Chondrocyte (in vitro differentiated cells): ENCODE measurements at places on chromosomes 3 and 15. TPM values are rescaled to one million over a fixed set of nuclear protein-coding genes. Genes with fewer than 3 reads are reported as not detected.
A peak's percentile ranks its signal among the peaks of the same experiment; 100 is the strongest.

The APBA2 gene
- 26.4 to 30.4 TPM (median 28.7 TPM) in 3 replicates for total RNA-seq

The LMAN1L gene
- total RNA-seq, result 0.82 TPM in 1 of 3 replicates, not detected in the others

The LTF gene
- total RNA-seq, result not detected in 3 replicates

The SLC15A2 gene
- total RNA-seq, result 0.92 to 4.1 TPM (median 1.4 TPM) in 3 replicates

The WWTR1 gene
- 107 to 121 TPM (median 111 TPM) in 3 replicates for total RNA-seq

The VILL gene
- 1.7 to 2.6 TPM (median 1.7 TPM) in 3 replicates for total RNA-seq

DNA sequence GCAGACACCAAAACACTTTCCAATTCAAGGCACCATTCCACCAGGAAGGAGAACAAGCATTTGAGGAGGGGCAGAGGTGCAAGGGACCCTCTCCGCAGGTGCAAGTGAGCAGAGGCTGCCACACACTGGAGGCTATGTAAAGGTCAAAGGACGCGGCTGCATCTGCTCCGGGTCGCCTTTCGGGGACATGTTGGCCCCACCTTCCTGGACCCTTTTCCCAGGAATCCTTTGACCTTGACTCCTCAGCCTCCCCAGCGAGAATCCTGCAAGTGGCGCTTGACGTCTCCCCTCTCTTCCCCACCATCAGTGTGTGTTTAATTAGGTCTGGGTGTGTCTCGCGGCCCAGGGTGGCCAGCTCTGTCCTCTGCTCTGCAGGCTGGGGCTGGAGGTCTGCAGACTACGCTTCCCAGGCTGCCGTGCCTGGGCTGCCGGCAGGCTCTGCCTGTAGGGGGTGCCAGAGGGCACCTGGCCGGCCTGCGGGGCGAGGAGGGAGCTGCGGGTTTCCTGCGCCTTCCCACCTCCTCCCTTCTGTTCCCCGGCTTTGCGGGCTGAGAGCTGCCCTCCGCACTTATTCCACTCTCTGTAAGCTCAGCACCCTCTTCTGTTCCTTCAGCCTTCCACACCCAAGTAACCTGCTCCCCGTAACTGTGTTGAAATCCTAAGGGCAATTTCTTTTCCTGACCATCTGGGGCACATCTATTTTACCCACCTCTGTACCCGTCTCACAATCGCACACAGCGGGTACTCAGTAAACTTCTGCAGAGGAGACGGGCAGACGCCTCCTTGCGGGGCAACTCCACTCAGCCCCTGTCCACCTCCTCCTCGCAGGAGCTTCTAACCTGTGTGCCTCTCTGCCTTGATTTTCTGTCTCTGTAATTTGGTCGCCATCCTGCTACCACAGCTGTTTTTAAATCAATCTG is 129.8 kb downstream of the NSMCE3 start:
- H3K27ac ChIP-seq, result no peak overlapping the region
- no peaks in the 10 kb centered on the region for H3K36me3 ChIP-seq
- H3K4me3 ChIP-seq, result no peak overlapping the region

DNA sequence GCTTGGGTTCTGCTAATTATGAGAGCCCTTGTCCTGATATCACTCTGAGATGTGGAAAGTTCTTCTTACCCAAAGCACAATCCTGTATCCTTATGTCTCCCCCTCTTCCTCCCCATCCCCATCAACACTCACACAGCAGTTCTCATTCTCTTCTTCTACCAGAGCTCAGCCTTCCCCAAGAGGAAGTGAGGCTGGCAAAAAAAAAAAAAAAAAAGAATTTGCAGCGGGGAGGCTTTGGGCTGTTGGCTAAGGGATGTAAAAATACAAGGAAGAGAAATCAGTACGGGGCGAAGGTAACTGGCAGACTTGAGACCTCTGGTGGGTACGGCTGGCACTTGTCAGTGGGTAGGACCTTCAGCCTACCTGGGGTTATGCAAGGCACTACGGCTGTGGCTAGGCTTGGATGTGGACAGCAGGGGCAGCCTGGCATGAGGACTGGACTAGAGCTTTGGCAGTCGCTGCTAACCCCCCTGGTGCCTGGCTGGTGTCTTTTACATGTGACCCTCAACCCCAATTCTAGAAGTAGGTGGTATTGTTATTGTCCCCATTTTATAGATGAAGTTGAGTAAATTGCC is 5.4 kb downstream of the VIPR1 start:
- H3K27me3 ChIP-seq, result peaks cover 23% of the 10 kb centered on the region
- no peaks in the 10 kb centered on the region for H3K36me3 ChIP-seq
- DNase-seq, result peak; percentile 50
- no peak overlapping the region for H3K27ac ChIP-seq

GRCh38 chr3:34381243-34381642 is 582.8 kb downstream of the PDCD6IP start:
- DNase-seq, result no peak
- H3K4me1 ChIP-seq, result no peaks in the 10 kb centered on the region
- peaks cover 8% of the 10 kb centered on the region for H3K27me3 ChIP-seq
- H3K4me3 ChIP-seq, result no peak overlapping the region
- H3K36me3 ChIP-seq, result no peaks in the 10 kb centered on the region

DNA sequence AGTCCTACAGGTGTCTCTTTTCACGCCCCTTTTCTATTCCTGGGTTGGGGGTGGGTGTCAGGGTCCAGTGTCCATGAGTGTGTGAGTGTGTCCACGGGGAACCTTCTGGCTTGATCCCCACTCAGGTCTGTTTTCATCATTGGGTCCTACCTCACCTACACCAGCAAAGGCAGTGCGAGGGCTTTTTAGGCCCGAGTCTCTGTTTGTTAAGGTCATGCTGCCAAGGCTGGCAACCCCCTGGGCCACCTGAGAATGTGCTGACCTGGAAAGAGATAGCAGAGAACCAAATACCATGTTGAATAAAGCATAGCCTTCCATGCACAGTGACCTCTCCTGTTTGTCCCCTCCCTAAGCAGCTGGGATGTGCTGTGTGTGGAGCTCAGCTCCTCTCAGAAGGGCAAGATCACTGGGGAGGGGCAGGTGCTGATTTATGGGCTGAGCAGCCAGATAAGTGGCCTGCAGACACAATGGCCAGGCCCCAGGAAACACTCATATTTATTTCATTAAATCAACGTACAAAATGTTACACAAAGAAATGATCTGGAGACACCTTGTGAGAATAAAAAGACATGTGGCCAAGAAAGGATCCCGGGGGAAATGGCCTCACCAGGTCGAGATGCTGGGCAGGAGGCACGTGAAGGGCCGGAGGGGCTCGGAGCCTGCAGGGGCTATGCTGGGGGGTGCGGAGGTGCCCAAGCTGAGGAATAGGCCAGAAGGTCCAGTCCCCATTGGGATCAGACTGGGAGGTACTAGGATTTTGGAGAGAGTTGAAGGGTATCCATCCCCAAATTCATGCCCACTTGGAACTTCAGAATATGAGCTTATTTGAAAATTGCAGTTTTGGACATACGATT is 36.1 kb downstream of the RAB6B start:
- H3K36me3 ChIP-seq, result peaks cover 10% of the 10 kb centered on the region
- H3K27ac ChIP-seq, result no peak overlapping the region
- no peak overlapping the region for H3K4me3 ChIP-seq
- peaks cover 5% of the 10 kb centered on the region for H3K4me1 ChIP-seq

- peak overlapping the region; percentile 14 for H3K4me3 ChIP-seq
- no peak for DNase-seq
- H3K27ac ChIP-seq, result peak overlapping the region; percentile 97
- peaks cover 1% of the 10 kb centered on the region for H3K36me3 ChIP-seq
These were observed 74.4 kb downstream of the MGLL start for GRCh38 chr3:127747751-127748521.

- DNase-seq, result no peak
- H3K4me3 ChIP-seq, result no peak overlapping the region
- no peaks in the 10 kb centered on the region for H3K36me3 ChIP-seq
- peaks cover 3% of the 10 kb centered on the region for H3K27me3 ChIP-seq
These were observed 598.7 kb downstream of the IGSF11 start for GRCh38 chr3:118435851-118436350.

GRCh38 chr15:38238311-38238710 is 14.3 kb upstream of the SPRED1 start:
- no peaks in the 10 kb centered on the region for H3K27me3 ChIP-seq
- H3K36me3 ChIP-seq, result no peaks in the 10 kb centered on the region
- H3K27ac ChIP-seq, result no peak overlapping the region
- H3K4me1 ChIP-seq, result no peaks in the 10 kb centered on the region
- DNase-seq, result no peak

GRCh38 chr3:166456286-166456685 is 619.1 kb upstream of the BCHE start:
- H3K4me1 ChIP-seq, result no peaks in the 10 kb centered on the region
- H3K36me3 ChIP-seq, result no peaks in the 10 kb centered on the region
- no peaks in the 10 kb centered on the region for H3K27me3 ChIP-seq
- H3K4me3 ChIP-seq, result no peak overlapping the region
- H3K27ac ChIP-seq, result no peak overlapping the region
